Suppressor macrophage treated with lipopolysaccharide for 4 hours (primary cell): ENCODE measurements at places on chromosomes 2 and 18.

- DNase-seq: peak; percentile 27
These were observed 53.2 kb downstream of the IMPA2 start for GRCh38 chr18:12034241-12035100.

GRCh38 chr2:27803046-27803445 is 31.5 kb downstream of the MRPL33 start:
- no peak for DNase-seq

- DNase-seq: no peak
These were observed 42.9 kb downstream of the EIPR1 start for GRCh38 chr2:3334392-3335345.

DNA sequence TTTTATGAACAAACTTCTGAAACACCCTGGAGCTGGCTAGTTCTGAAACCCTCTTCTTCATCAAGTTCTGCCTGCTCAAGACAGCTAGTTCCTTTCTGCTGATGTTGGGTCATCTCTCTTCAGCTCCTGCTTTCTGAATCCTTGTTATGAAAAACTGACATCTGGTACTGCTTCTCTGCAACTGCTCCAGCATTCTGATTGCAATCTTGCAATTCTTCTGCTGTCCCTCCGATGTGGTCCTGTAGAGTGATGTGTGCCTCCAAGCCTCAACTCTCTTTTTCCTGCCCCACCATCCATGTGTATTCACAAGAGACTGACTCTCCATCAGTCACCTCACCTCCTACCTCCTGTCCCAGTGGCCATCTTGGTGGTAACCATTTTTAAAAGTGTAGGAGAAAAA is 21.8 kb downstream of the COL6A3 start:
- DNase-seq: no peak

GRCh38 chr2:14533131-14533757 is 99.3 kb upstream of the LRATD1 start:
- no peak for DNase-seq

GRCh38 chr2:96170626-96171025 is 25.4 kb upstream of the DUSP2 start:
- DNase-seq: peak; percentile 54

DNA sequence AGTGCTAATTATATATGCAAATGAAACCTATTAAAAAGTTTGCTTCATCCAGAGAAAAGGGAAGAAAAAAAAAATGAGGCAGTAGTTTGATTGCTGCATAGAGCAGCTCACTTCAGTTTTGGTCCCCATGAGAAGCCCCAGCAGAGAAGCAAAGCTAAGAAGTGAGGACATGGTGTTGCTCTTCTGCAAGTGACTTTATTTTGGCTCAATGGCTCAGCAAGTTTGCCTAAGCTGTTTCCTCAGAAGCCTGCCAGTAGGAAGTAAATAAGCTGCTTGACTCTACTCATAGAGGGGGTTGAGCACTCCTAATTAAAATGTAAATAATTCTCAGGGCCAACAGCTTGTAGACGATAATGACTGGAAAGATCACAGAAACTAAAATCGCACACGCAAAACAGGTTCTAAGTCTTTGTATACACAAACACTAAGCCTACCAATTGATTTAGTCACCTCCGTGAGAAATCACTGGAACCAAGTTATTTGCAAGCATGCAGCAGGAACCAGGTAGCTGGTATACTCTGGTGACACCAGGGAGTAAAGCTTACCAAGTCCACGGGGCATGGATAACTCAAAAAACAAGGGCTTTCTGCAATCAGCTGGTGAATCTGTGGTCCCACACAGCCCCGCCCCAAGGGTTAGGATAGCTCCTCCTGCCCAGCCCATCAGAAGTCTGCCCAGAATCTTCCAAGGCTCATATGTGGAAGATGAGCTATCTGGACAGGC is 39.7 kb upstream of the NABP1 start:
- DNase-seq: peak; percentile 91

- DNase-seq: no peak
These were observed 107.4 kb upstream of the LRRTM4 start for GRCh38 chr2:77629539-77629938.

DNA sequence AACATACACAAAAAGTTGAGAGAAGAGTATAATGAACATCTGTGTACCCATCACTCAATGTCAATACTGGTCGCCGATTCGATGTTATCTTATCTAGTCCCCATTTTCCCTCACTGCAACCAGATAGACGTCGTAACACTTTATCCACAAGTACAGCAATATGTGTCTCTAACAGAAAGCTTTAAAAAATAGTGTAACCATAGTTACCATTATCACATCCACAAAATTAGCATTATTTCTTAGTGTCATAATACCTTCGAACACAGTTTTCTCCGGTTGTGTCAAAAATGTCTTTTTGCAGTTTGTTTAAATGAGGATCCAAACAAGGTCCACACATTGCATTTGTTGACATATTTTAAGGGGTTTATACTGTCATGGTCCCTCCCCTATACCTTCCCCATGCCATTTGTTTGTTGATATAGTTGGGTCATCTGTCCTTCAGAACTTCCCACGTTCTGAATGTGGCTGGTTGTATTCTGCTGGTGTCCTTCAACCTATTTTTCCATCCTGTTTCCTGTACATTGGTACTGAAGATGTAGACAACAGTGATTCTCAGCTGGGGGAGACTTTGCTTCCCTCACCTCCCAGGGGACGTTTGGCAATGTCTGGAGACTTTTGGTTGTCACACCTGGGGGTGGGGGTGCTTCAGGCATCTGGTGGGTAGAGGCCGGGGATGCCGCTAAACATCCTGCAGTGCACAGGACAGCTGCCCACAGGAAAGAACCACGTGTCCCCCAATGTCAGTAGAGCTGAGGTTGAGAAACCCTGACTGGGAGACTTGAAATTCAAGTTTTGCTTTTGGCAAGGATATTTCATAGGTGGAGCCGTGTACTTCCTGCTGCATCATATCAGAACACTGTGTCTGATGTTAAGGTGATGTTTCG is 72.7 kb upstream of the SPRED2 start:
- no peak for DNase-seq

DNA sequence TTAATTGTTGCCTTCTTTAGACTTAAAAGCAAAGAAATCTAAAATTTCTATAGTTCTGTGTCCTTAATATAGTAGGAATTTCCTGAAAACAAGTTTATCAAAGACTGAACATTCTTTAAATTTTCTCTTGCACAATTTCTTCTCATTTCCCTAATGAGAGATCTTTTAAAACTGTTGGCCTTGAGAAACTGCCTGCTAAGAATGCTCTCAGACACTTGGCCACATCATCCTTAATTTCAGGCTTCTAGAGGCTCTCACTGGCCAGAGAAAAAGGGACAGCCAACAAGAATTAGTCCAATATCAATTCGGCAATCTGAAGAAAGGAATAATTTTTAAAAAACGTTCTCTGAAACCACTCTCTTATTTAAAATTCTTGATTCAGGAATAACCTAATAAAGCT is 167.0 kb upstream of the CREB1 start:
- DNase-seq: no peak

DNA sequence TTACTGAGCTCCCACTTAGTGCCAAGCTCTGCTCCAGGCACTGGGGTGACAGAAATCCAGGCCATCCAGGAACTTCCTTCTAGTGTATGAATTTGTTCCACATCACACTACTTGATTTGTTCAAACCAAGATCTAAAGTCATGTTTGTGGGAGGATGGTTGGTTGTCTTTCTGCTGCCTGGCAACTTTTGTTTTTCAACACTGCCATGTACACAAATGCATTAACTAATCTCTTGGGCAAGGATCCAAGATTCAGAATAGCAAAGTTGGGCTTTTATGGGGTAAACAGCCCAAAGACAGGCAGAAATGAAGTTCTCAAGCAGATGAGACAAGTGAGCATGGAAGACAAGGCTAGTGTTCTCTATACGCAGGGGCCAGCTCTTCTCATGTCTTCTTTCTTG is 53.4 kb upstream of the PROKR1 start:
- no peak for DNase-seq

- peak; percentile 65 for DNase-seq
These were observed 183.8 kb upstream of the STON1 start for GRCh38 chr2:48346124-48346536.

- DNase-seq: peak; percentile 63
These were observed 1.7 kb upstream of the STAMBP start for GRCh38 chr2:73827018-73827417.

DNA sequence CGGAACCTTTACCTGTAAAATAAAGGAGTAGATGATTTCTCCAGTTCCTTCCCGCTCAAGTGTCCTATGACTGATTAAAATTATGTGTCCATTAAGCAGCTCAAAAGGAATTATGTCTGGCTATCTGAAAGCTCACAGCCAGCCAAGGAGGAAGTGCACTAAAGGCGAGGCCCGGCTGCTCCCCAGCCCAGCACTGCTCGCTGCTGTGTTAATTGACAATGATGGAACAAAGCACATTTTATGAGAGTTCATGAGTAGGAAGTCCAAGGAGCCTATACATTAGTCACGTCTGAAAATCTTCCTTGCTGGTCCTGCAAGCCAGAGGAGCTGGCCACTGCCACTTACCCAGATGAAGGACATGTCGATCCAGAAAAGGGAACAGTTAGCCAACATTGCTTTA is 14.3 kb downstream of the TTC32 start:
- peak; percentile 22 for DNase-seq

DNA sequence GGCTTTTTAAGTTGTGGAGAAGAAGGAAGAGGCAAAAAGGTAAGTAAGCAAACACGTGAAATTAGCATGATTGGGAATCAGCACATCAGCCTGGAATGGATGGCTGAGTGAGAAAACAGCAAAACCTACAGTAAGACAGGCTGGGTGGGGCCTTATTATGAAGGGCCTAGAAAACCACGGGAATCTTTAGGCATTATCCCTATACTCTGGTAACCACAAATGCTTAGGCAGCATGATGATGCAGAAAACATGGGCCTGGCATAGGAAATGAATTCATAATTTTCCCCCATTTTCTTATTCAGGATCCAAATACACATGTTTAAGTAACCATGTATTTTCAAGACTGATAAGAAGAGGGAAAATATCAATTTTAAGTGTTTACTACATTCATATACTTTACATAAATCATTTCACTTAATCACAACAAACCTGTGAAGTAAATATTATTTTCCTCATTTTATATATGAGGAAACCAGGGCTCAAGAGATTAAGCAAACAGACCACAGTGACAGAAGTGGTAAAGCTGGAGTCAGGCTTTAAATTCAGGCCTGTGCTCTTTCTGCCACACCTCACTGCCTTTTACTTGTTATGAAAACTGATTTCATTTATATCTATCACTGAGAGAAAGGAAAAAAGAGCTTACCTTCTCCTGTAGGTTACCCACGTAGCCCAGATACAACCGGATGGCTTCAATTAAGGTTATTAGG is 4.0 kb downstream of the TMEM17 start:
- DNase-seq: no peak

DNA sequence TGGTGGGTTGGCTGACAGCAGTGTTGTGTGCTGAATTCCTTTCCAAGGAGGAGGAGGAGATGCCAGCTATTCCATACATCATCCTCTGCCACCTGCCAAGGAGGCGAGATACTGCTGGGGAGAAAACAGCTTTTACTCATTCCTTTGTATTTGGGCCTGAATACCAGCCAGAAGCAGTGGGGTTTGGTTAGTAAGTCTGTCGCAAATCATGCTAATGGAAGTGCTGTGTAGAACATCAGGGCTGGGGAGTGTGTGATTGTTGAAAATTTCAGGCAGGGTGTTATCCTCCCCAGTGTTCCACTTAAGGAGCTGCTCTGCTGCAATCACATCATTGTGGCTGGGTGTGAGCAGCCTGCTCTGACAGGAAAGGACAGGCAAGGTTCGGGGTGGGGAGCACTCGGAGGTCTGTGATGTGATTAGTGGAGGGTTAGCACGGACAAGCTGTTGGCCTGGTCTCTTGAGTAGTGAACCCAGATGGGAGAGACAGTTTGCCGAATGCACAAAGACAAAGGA is 128.2 kb upstream of the DLX2 start:
- DNase-seq: no peak

DNA sequence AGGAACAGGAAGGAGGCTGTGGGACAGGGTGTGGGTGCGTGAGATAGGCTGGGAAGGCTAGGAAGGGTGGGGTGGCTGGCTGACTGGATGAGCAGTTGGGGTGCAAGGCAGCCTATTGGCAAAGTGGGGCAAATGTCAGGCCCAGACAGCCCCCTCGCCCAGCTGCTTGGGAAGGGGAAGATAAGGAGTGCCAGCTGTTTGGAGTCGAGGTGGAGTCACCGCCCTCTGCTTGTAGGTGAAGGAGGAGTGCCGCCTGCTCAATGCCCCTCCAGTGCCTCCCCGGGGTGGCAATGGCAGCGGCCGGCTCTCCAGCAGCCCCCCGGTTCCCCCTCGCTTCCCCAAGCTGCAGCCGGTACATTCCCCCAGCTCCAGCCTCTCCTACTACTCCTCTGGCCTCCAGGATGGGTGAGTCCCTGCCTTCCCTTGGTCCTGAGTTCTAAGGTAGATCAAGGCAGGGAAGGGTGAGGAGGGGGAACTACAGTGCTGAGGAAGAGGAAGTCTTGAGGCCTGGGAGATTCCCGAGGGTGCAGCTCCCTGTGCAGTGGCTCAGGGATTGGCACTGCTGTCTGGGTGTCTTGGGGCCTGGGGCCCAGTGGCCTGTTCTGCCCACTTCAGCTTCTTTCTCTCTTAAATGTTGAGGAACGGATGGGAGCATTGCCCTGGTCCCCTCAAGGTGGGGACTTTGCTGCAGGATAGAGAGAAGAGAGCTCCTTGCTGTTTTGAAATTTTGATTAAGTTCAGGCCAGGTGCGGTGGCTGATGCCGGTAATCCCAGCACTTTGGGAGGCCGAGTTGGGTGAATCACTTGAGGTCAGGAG is 13.3 kb downstream of the GAREM2 start:
- DNase-seq: peak; percentile 35

GRCh38 chr2:26670931-26671460 is 21.5 kb upstream of the KCNK3 start:
- DNase-seq: no peak

DNA sequence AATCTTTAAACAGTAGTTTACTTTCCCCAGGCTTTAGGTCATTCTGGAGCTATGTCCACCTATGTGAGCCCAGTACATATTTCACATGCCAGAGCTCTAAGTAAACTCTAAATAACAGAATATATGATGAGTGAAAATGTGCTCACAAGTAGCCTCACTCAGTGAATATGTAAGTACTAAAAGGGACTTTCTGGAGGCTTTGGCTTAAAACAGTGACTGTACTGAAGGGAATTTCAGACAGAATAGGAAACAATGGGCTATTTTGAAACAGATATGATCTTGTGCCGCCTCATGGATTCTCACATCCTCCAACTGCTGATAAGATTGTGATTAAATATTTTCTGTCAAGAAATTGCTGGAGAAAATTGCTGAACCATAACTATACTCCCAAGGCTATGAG is 747.9 kb downstream of the SOCS6 start:
- no peak for DNase-seq

- DNase-seq: no peak
These were observed 97.6 kb downstream of the DSC3 start for GRCh38 chr18:30944773-30945417.

DNA sequence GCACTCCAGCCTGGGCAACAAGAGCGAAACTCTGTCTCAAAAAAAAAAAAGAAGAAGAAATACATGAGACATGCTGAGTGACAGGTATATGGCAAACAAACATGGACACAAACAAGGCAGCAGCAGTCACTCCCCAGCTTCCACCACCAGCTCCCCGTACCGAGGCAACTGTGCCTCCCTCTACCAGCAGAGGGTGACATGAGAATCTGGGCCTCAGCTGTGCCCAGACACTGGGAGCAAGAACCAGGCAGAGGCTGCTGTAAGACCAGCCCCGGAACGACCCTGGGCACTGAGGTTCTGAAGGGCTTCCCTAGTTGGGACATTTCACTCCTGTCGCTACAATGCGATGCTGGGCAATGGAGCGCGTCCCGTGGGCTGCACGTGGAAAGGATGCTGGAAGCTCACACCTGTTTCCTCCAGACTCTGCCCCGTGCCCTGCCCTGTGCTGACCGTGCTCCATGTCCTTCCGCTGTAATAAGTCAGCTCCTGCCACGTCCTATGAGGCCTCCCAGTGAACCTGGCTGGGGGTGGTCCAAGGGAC is 37.1 kb downstream of the BOK start:
- peak; percentile 10 for DNase-seq

GRCh38 chr2:20596193-20596972 is 54.5 kb downstream of the HS1BP3 start:
- no peak for DNase-seq
